ENCODE measurements at places on chromosomes 12 and 14. TPM values are rescaled to one million over a fixed set of nuclear protein-coding genes. Genes with fewer than 3 reads are reported as not detected.

Gene DHRS4
- total RNA-seq = 23.6 TPM

DNA sequence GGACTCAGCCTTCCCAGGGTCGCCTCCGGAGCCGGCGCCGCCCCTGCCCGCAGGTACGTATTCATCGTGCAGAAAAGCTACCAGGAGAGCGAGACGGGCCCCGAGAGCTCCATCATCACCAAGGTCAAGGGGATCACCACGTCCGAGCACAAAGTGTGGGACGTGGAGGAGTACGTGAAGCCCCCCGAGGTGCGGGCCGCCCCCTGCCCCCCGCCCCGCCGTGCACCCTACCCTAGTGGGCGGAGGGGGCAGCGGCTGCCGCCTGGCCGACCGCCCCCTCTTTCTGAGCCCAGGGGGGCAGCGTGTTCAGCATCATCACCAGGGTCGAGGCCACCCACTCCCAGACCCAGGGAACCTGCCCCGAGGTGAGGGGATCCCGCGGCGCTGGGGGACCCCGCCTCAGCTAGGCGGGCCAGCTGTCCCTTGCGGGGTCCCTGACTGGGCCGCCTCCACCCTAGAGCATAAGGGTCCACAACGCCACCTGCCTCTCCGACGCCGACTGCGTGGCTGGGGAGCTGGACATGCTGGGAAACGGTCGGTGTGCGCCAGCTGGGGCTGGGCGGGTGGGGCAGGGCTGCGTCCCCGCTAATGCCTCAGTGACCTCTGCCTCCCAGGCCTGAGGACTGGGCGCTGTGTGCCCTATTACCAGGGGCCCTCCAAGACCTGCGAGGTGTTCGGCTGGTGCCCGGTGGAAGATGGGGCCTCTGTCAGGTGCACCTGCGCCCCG is 973 bp downstream of the P2RX2 start:
- no peak overlapping the region for H3K27ac ChIP-seq
- H3K27me3 ChIP-seq = peaks cover 27% of the 10 kb centered on the region
- no peak for DNase-seq
- peaks cover 4% of the 10 kb centered on the region for H3K36me3 ChIP-seq
- H3K4me1 ChIP-seq = peaks cover 23% of the 10 kb centered on the region

DNA sequence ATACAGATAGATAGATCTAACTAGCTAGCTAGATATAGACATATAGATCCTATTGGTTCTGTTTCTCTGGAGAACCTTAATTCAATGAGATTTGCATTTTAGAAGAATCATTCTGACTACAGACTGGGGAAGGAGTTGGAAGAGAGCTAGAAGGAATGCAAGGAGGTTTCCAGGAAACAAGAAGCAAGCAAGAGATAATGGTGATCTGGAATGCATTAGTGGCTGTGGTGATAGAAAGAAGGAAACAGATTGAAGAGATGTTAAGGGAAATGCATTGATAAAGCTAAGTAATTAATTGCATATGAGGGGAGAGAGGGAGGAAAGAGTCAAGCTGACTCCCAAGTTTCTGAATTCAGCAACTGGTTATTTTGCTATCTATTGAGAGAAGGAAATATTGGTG is 42.7 kb downstream of the DBX2 start:
- no peaks in the 10 kb centered on the region for H3K27me3 ChIP-seq
- no peak for DNase-seq
- no peaks in the 10 kb centered on the region for H3K36me3 ChIP-seq
- no peak overlapping the region for H3K4me3 ChIP-seq
- no peaks in the 10 kb centered on the region for H3K4me1 ChIP-seq

DNA sequence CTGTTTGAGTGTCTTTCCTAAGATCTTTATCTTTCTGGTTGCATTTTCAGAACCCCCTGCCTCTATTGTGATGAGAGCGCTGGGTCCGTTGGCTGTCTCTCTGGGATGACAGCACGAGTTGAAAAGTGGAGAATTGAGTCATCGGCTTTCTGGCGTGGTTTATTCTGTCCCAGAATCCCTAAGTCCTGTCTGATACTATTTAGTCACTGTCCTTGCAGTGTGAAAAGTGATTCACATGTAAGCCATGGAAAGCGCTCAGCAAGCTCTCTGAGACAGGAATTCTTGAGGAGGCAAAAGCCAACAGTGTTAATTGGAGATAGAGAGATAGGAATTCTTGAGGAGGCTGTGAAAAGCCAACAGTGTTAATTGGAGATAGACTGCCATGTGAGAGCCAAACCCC is 121.7 kb downstream of the CHST11 start:
- DNase-seq = peak; percentile 88
- no peaks in the 10 kb centered on the region for H3K36me3 ChIP-seq
- peaks cover 37% of the 10 kb centered on the region for H3K4me1 ChIP-seq
- H3K4me3 ChIP-seq = peak overlapping the region; percentile 75
- peak overlapping the region; percentile 70 for H3K27ac ChIP-seq

- H3K27me3 ChIP-seq = peaks cover 14% of the 10 kb centered on the region
- 0 out of 2 replicates have a peak overlapping the region, but pooled peaks have one; percentile 20 for H3K4me3 ChIP-seq
- no peak for DNase-seq
- H3K36me3 ChIP-seq = peaks cover 41% of the 10 kb centered on the region
- H3K27ac ChIP-seq = peak overlapping the region; percentile 89
- H3K4me1 ChIP-seq = peaks cover 38% of the 10 kb centered on the region
Measured at GRCh38 chr14:71119832-71120231, 212.6 kb downstream of the PCNX1 start.

GRCh38 chr14:36655963-36656686 is 5.5 kb upstream of the PAX9 start:
- DNase-seq = no peak
- no peak overlapping the region for H3K27ac ChIP-seq
- H3K4me3 ChIP-seq = no peak overlapping the region

- H3K4me3 ChIP-seq = no peak overlapping the region
- no peaks in the 10 kb centered on the region for H3K36me3 ChIP-seq
- H3K4me1 ChIP-seq = peaks cover 29% of the 10 kb centered on the region
- H3K27me3 ChIP-seq = peaks cover 4% of the 10 kb centered on the region
Measured at GRCh38 chr14:23984891-23985602, 3.7 kb upstream of the DHRS4L2 start.

DNA sequence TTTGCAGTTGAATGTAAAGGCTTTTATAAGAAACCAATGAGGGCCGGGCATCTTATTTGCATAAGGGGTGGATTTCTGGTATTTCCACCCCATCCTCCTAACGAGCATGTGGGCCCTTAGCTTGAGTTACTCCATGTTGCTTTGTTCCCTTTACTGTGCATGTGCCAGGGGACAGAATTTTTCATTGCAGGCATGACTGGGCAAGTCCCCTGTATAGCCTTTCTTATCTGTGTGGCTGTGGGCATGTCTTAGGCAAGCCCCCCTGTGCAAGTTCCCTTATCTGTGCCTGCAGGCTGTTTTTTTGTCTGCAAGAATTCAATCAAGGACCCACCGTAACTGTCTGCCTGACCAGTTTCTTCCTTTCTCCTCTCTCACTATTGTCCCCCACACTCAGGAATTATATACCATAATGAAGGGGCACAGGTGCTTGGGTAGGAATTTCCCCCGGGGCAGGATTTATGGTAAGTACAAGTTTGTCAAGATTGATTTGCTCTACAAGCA is 152.2 kb upstream of the CNOT2 start:
- DNase-seq = no peak
- H3K4me3 ChIP-seq = no peak overlapping the region
- no peak overlapping the region for H3K27ac ChIP-seq
- peaks cover 1% of the 10 kb centered on the region for H3K27me3 ChIP-seq
- no peaks in the 10 kb centered on the region for H3K4me1 ChIP-seq
- no peaks in the 10 kb centered on the region for H3K36me3 ChIP-seq

- no peak overlapping the region for H3K4me3 ChIP-seq
- DNase-seq = no peak
- no peak overlapping the region for H3K27ac ChIP-seq
- H3K27me3 ChIP-seq = peaks cover 2% of the 10 kb centered on the region
Measured at GRCh38 chr12:89091293-89091841, 260.9 kb downstream of the DUSP6 start.

- H3K27me3 ChIP-seq = no peaks in the 10 kb centered on the region
- H3K27ac ChIP-seq = peak overlapping the region; percentile 86
- H3K36me3 ChIP-seq = no peaks in the 10 kb centered on the region
- peak overlapping the region; percentile 87 for H3K4me3 ChIP-seq
Measured at GRCh38 chr14:99605299-99605961, 1.4 kb upstream of the CCDC85C start.

- peak overlapping the region; percentile 92 for H3K4me3 ChIP-seq
- no peaks in the 10 kb centered on the region for H3K36me3 ChIP-seq
- H3K4me1 ChIP-seq = peaks cover 50% of the 10 kb centered on the region
- H3K27me3 ChIP-seq = peaks cover 7% of the 10 kb centered on the region
Measured at GRCh38 chr12:113220593-113221180, 577 bp upstream of the TPCN1 start.

DNA sequence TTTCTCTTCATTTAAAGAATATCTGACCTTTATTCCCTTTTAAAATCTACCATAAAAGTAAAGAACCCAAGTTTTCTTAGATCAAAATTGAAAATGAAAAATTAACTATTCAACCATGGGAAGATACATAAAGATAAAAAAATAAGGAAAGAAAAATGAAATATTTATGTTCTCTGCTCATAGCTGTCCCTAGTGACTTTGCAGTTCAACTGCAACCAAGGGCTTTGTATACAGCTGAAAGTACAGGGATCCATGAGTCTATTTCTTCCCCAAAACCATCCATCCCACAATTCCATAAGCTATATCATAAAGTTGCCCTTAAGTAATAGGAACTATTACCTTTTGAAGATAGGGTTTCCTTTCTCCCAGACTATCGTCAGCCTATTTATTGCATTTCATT is 113.1 kb downstream of the ITPR2 start:
- H3K4me1 ChIP-seq = peaks cover 33% of the 10 kb centered on the region
- DNase-seq = no peak
- no peaks in the 10 kb centered on the region for H3K36me3 ChIP-seq
- H3K27me3 ChIP-seq = no peaks in the 10 kb centered on the region

Gene KRT6A
- not detected for total RNA-seq

Gene SLC17A8
- total RNA-seq = not detected

Gene EIF2S3B
- total RNA-seq = 0.63 TPM

DNA sequence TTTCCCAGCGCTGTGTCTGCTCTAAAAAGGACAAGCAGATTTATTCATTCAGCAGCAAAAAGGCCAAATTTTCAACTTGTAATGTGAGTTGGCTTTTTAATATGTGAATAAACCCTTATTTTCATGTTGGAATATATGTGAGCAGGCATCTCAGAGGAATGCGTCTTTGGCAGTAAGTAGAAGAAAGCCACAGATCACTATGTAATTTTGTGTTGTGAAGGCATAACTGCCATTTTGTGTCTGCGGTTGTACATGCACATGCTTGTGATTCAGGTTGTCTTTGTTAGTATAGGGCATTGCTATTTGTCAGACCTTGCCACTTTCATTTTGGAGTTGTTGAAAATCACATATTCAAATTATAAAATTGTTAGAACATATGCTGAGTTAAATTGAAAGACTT is 398.8 kb upstream of the RGS6 start:
- H3K27me3 ChIP-seq = no peaks in the 10 kb centered on the region
- no peak overlapping the region for H3K4me3 ChIP-seq
- peaks cover 36% of the 10 kb centered on the region for H3K36me3 ChIP-seq

DNA sequence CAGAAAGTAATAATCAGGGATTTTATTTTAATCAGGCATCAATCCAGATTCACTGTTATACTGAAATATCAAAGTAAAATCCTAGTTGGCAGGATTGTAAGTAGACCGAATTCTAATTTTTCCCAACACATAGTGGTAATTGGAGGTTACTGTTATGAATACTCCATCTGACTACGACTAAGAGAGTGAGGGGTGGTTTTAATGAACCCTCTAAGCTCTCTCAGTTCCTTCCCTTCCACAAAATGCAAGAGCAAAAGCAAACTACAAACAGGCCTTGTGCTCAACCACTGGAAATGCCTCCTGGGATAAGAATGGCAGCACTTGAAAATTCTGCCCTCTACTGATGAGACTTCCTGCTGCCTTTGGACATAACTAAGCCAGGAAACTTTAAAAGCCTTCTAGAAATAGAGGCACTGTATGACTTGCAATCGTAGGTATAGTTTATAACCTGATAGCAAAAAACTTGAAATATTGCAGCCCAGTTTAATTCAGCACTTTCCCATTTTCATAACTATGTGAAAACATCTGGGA is 184.8 kb downstream of the SLC16A7 start:
- H3K4me1 ChIP-seq = peaks cover 6% of the 10 kb centered on the region
- H3K36me3 ChIP-seq = no peaks in the 10 kb centered on the region
- DNase-seq = peak; percentile 22
- no peaks in the 10 kb centered on the region for H3K27me3 ChIP-seq
- H3K27ac ChIP-seq = no peak overlapping the region

Gene SAMD4A
- 42.0 TPM for total RNA-seq

- no peak for DNase-seq
- H3K4me1 ChIP-seq = no peaks in the 10 kb centered on the region
- no peak overlapping the region for H3K4me3 ChIP-seq
- peaks cover 12% of the 10 kb centered on the region for H3K27me3 ChIP-seq
- H3K27ac ChIP-seq = no peak overlapping the region
- no peaks in the 10 kb centered on the region for H3K36me3 ChIP-seq
Measured at GRCh38 chr12:48744251-48745008, 27.9 kb upstream of the CCNT1 start.

- H3K4me3 ChIP-seq = no peak overlapping the region
- no peak for DNase-seq
- H3K36me3 ChIP-seq = peaks cover 5% of the 10 kb centered on the region
- no peaks in the 10 kb centered on the region for H3K4me1 ChIP-seq
Measured at GRCh38 chr12:130967636-130968035, 13.9 kb downstream of the ADGRD1 start.

Gene ERP27
- not detected for total RNA-seq

DNA sequence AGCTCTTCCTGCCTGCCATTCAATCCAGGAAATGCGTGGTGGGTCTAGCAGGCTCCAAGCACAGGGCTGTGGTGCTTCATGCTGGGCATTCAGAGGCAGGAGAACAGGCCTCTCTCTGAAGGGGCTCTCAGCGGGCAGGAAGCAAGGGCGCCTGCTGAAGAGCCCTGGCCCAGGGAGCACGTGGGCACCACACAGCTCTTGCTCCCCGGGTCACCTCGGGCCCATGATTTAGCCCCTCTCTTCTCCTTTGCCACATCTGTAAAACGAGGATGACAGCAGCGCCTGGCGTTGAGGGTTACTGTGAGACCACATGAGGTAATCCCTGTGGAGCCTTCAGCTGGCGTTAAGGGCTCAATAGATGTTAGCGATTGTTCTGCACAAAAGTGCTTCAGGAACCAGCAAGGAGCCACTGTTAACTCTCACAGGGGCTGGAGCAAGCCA is 37.6 kb upstream of the SPTLC2 start:
- H3K27ac ChIP-seq = no peak overlapping the region
- peaks cover 5% of the 10 kb centered on the region for H3K27me3 ChIP-seq
- no peak overlapping the region for H3K4me3 ChIP-seq
- H3K36me3 ChIP-seq = no peaks in the 10 kb centered on the region
- no peak for DNase-seq

- peak; percentile 99 for DNase-seq
- peaks cover 62% of the 10 kb centered on the region for H3K4me1 ChIP-seq
- peak overlapping the region; percentile 75 for H3K4me3 ChIP-seq
Measured at GRCh38 chr14:68577802-68578541, 214.9 kb downstream of the ZFP36L1 start.

Gene SMIM41
- not detected for total RNA-seq

DNA sequence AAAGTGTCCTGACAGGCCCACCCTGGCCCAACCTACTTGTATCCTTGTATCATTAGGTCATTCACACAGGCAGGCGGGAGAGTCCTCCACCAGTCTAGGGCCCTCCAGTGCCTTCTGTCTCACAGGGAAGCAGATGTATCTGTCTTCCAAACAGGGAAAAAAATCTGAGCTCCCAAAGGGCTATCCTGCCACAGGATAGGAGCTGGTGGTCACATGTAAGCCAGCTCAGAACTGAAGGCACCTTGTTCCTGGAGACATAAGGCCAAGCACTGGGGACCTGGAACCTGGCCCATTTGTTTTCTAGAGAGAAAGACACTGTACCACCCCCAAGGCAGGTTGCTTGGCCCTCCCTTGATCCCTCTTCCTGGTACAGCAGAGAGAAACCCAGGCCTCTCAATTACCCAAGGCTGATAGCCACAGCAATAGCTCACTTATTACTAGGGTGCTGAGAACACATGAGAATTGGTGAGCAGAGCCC is 19.4 kb upstream of the PLEKHH1 start:
- DNase-seq = no peak
- H3K4me3 ChIP-seq = peak overlapping the region; percentile 86
- H3K27me3 ChIP-seq = peaks cover 33% of the 10 kb centered on the region

Data from HFFc6 (cell line).